ENCODE measurements at places on chromosomes 7 and 10.

- peak; percentile 95 for DNase-seq
Measured at GRCh38 chr10:116756277-116756676, 13.9 kb upstream of the HSPA12A start.

DNA sequence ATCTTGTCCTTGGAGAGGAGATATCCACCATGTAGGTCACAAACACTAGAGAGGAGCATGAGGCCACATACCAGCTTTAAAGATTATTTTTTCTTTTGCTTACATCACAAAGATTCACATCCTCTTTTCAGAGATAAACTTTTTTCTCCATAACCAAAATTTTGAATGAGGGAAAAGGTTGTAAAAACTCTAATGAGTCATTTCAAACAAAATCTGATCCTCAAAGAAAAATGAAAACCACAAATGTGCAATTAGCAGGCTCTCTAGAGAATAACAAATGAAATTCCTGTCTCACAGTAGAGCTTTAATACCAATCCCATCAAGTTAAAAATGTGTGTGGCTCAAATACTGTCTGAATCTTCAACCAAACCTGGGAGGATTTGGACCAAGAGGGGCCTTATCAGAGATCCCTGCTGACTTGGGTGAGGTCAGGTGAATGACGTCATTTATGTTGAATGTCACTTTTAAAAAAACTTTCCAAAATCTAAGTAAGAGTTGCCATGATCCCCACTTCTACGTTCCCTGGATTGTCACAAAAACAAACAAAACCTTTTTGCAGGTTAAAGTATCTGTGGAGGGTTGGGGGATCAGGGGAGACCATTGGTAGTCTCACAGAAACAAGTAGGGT lies 261.5 kb upstream of the NPSR1 start:
- DNase-seq, result no peak

DNA sequence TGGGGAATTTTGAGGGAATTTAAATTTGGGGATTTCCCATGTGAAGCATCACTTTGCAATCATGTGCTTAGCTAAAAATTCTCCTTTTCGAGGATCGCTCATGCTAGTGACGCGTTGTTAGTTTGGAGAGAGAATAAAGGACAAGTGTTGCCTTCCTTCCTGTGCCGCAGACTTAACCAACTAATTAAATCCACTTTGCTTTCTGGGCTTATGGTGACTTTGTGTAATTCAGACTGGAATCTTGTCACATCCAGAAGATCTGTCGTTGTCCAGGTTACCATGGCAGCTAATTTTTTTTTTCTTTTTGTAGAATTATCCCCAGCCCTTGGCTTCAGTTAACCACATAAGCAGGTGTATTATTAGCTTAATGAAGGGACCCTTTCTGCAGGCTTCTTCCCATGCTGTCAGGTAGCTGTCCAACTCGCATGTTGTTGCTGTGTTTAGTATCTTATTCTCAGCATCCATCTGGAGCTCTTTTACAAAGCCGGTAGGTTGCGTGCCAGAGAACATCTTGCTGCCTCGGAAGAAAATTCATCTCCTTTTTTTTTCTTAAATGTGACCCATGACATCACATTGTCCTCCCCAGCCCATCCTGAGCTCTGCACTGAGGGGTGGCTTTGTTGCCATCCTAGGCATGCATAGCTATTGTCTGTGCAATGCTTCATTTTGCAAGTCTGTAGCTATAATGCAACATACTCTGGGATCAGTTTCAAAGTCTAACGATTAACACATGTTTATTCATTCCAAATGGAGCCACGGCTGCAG lies 47.2 kb upstream of the NRP1 start:
- DNase-seq, result no peak

- no peak for DNase-seq
Measured at GRCh38 chr10:132487241-132488135, 50.1 kb upstream of the INPP5A start.

GRCh38 chr7:111532625-111533024 lies 29.7 kb downstream of the IMMP2L start:
- no peak for DNase-seq

GRCh38 chr10:2236876-2237275 lies 499.6 kb upstream of the ADARB2 start:
- DNase-seq, result no peak

DNA sequence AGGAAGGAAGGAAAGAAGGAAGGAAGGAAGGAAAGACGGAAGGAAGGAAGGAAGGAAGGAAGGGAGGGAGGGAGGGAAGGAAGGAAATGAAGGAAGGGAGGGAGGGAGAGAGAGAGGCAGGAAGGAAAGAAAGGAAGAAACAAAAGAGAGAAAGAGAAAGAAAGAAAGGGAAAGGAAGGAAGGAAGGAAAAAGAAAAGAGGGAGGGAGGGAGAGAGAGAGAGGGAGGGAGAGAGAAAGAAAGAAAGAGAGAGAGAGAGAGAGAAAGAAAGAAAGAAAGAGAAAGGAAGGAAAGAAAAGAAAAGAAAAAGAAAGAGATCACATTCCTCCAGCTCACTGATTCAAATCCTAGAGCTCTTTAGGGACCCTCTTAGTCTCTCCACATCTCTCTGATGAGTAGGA lies 24.7 kb downstream of the ELN start:
- DNase-seq, result no peak
